HepG2 (cell line): ENCODE measurements at places on chromosomes 4 and X.

- DNase-seq = no peak
These were observed 4.4 kb upstream of the SH3RF1 start for GRCh38 chr4:169275180-169275579.

- DNase-seq = no peak
These were observed 58.0 kb upstream of the ZFP42 start for GRCh38 chr4:187937557-187937956.

- no peak for DNase-seq
These were observed 31.5 kb downstream of the ELF2 start for GRCh38 chr4:139145552-139145932.

DNA sequence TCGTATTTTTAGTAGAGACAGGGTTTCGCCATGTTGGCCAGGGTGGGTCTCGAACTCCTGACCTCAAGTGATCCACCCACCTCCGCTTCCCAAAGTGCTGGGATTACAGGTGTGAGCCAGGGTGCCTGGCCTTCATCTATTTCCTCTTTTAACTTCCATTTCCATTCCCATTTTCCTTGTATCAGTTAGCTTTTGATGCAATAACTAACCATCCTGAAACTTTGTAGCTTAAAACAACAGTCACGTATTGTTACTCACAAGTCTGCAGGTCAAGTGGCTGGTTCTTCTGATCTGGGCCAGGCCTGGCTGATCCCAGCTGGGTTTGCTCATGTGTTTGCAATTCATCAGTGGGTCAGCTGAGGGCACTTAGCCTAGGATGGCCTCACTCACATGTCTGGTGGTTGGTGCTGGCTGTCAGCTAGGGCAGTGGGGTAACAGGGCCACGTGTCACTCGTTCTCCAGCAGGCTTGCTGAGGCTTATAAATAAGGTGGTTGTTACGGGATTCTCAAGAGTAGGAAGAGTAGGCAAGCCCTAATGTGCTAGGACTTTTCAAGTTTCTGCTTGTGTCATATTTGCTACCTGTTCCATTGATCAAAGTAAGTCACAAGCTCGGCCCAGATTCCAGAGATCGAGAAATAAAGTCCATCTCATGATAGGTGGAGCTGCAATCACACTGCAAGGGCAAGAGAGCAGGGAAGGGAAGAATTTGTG lies 88.2 kb downstream of the SOWAHB start:
- peak; percentile 70 for DNase-seq

- DNase-seq = no peak
These were observed 16.3 kb upstream of the ATP6AP2 start for GRCh38 chrX:40564447-40564846.

- DNase-seq = no peak
These were observed 14.3 kb downstream of the HNRNPDL start for GRCh38 chr4:82415922-82416365.

GRCh38 chr4:58061967-58062366 lies 951.8 kb upstream of the IGFBP7 start:
- no peak for DNase-seq

- no peak for DNase-seq
These were observed 784 bp upstream of the ANXA5 start for GRCh38 chr4:121697564-121697963.

DNA sequence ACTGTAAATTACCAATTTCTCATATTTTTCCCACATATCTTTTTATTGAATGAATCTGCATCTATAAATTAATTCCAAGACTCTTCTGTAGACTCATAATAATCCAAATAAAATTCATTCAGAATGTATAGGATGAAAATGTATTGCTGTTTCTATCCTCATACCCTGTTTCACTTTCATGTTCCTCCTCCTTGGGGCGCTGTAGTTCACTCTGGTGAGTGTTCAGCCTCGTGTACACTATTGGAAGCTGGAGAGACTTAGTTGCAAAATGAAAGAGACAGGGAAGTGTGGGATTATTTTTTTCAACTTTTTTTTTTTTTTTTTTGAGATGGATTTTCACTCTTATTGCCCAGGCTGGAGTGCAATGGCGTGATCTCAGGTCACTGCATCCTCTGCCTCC lies 296.1 kb downstream of the TLL1 start:
- peak; percentile 4 for DNase-seq

GRCh38 chr4:88791274-88791673 lies 93.6 kb upstream of the NAP1L5 start:
- DNase-seq = peak; percentile 14

- DNase-seq = peak; percentile 4
These were observed 137.8 kb downstream of the FBXW7 start for GRCh38 chr4:152398060-152398459.
